Activated CD4-positive, alpha-beta T cell treated with anti-CD3 and anti-CD28 coated beads, Interleukin-2, amount 50 U/mL, for 16 hours (primary cell): ENCODE measurements at places on chromosomes 1 and 21.

- peak; percentile 78 for DNase-seq
These were observed 11.1 kb downstream of the ADPRS start for GRCh38 chr1:36099681-36100341.

DNA sequence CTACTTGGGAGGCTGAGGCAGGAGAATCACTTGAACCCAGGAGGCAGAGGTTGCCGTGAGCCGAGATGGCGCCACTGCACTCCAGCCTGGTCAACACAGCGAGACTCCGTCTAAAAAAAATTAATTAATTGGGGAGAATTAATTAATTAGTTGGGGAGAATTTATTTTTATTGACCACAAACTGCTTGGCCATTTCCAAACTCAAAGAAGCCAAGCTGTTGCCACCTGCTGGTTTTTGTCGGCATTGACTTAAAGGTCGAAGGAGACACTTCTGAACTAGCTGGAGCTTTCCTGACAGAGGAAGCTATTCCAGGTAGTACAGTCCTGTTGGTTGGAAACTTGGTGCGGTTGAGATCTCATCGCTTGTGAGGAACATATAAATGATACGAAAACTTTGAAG is 13.1 kb downstream of the MAP1LC3C start:
- peak; percentile 3 for DNase-seq

DNA sequence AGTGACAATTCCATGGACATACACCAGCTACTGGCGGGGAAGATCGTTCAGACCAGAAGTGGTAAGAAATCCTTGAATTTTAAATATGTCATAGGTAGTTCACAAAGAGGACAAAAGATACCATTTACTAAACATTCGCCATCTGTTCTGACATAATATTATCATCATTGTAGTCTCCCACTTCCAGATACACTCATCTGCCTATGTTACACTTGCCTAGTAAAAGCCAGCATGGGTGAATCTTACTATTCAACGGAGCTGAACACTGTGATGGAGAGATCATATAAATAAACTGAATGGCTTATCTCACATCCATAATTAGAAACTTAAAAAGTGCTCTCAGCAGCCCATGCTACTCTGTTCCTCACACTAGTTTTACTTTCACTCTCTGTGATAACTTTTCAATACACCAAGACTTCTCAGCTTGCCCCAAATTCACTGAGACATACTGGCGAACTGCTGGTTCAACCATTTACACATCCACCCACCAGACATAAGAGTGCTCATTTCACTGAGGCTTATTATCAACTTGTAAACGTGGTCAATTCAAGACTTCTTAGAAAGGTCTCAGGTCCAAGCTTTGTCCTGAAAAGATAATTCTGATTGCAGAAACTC is 463 bp upstream of the PRRC2C start:
- no peak for DNase-seq

DNA sequence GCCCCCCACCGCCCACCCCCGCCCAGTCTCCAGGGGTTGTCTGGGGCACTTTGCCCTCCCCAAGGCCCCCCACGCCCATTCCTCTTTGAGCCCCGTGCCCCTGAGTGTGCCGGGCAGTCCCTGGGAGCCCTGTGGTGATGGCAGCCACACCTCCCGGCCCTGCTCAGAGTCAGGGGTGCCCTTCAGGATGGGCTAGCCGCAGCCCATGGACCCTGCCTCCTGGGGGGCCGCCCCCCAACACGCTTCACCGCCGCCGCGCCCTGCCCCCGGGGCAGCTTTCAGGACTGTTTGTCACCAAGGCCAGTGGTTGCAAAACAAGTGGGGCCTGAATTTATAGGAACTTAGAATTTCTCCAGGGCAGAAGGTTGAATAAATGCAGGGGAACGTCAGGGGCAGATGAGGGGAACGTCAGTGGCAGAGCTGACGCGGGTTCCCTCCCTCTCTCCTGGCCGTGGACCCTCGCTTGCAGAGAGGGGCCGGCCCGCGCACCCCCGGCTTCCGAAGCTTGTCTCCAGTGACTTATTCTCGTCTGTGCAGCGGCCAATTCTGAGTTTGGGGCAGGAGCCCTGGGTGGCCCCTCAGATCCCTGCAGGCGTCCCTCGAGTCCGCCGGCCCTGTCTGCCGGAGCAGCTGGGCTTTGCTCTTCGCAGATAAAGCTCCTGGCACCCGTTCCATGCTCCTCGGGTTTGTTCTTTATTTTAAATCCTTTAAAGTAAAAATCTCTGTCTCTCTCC is 41.2 kb upstream of the ADARB1 start:
- DNase-seq = no peak

DNA sequence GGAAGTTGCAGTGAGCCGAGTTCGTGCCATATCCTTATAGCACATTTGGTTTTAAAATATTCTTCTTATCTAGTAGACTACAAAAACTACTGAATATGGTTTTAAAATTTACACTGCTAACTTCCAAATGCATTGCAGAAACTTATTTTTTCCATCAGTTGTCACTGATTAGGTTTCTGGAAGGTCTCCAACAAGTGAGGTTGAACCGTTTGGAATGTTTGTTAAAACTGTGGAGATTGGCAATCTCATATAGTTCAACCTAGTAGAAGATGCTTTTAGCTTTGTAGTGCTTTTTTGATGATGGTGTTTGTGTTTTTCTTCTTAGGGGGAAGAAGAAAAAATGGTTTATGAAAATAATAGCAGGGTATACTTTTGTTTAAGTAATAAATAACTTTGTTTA is 12.9 kb downstream of the CENPF start:
- DNase-seq = no peak

- DNase-seq = no peak
These were observed 5.2 kb downstream of the KIAA2013 start for GRCh38 chr1:11921022-11921421.

DNA sequence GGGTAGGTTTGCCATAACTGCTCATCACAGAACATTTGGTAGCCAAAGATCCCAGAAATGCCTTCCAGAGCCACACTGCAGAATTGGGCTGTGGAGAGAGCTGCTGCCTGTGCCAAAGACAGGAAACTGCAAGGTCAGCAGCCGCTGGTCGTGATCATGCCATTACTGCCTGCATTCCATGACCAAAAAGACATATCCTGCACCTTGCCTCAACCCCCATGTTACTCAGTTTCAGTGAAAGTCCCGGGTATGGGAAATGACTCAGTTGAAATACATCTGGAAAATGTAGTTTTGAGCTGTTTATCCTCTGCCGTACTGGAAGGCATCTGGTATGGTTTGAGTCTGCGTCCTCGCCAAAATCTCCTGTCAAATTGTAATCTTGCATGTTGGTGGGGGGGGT is 161.7 kb downstream of the FCRL5 start:
- DNase-seq = no peak

GRCh38 chr1:59151387-59151761 is 145.5 kb upstream of the FGGY start:
- no peak for DNase-seq

GRCh38 chr1:100883963-100884362 is 10.7 kb downstream of the EXTL2 start:
- DNase-seq = no peak

DNA sequence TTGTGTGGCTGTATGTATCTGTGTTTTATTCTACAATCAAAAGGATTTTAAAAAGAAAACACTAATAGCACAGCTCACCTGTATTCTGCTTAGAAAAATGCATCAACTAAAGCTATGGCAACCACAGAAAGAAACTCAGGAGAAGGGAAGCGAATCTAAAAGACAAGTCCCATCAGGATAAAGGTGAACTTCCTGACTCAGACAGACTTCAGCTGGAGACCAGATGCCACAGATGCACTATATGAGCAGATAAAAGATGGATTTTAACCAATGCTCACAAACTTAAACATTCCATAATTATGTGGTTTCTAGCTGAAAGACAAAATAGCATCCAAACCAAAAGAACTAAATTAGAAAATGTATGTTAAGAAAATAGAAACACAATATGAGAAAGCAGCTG is 231.0 kb downstream of the RERE start:
- no peak for DNase-seq

GRCh38 chr21:41699311-41699710 is 67.5 kb downstream of the RIPK4 start:
- no peak for DNase-seq

DNA sequence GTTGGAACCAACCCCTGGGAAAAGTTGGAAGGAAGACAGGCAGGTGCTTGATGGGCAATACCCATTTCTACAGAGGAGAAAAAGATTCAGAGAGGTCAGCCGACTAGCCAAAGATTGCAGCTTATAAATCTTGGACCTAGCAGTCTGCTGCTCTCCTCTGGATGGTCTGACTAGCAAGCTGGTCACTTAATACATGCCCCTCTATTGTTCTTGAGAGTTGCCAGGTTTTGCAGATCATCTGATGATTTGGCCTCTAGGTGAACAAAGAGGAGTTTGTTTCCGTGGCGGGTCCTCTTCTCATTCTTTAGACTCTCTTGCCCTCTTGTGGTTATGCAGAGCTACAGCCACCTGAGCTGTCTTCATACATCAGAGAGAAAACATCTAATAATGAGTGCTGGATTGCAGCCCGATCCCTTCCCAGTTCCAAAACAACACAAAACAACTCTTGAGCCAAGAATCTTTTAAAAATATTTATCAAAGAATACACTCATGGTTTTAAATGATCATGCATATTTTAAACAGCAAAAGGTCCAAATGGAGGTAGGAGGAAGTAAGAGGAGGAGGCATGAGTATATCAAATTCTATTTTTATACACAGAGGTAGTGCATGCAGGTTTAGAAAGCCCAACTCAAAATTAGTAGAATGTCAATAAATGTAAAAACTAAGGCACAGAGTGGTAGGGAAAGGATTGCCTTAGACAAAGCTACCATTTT is 115.7 kb downstream of the SLC30A10 start:
- peak; percentile 48 for DNase-seq

- no peak for DNase-seq
These were observed 45.1 kb upstream of the MACF1 start for GRCh38 chr1:39159224-39160036.

- DNase-seq = no peak
These were observed 474.3 kb upstream of the CAMK1G start for GRCh38 chr1:209109001-209109785.

GRCh38 chr1:21814241-21814918 is 2.3 kb downstream of the LDLRAD2 start:
- peak; percentile 23 for DNase-seq

GRCh38 chr1:50425376-50426107 is 2.3 kb upstream of the DMRTA2 start:
- DNase-seq = no peak

GRCh38 chr1:14572861-14573260 is 25.6 kb upstream of the KAZN start:
- no peak for DNase-seq

DNA sequence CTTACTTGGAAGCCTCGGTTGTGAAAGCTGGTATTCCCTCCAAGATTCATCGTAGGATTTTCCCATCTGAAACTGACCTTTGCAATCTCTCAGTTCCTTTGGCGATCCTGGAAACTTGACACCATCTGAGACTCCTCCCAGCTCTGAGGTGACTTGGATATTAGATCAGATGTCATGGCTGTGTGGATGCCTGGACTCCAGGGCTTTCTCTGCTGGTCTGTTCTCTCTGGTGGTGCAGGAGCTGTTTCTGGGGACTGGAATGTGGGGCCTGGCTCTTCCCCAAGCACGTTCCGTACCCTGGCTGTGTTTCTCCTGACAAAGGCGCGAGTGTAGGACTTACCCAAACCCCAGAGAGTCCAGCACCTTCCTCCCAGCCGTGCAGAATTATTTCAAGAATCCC is 252.2 kb downstream of the RPS6KC1 start:
- no peak for DNase-seq

DNA sequence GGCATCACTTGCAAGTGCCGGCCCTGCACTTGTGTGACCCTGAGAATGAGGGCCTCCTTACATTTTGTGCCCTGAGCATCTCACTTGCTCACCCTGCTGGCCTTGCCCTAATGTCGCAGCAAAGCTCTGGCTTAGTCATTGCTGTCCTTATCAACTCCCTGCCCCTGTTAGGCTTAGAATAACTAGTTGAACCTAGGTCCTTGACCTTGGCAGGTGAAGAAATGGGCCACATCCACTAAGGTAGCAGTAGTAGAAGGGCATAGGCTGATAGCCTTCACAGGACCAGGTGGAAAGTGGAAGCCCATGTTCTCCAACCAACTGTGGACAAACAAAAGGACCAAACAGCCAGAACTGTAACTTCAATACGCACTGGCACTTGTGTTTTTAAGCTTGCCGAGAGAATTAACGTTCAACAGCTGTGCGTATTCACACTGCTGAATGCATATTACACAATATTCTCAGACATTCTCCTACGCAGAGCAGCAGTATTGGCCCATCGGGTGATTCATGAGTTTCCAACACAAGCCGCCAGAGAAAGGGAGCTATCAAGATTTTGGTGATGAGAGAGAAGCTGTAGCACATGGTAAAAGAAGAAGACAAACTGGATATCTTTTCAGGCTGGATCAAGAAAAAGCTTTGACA is 27.7 kb upstream of the PTGFRN start:
- peak; percentile 72 for DNase-seq

DNA sequence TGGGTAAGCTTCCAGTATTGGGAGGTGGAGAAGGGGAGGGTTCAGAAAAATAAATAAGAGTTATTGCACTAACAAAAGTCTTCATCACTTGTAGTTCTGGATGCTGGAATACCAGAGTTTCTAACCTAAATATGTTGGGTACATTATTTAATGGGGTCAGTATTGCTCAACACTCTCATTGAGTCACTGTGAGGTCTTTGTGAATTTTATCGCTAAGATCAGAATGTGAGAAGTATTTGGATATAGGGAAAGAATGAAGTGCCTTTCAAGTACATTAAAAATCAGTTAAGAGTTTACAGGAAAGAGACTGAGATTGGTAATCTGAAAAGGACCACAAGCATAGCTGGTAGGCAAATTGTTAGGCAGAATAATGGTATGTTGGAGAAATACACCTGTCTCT is 8.8 kb downstream of the SNRPE start:
- DNase-seq = no peak

- peak; percentile 25 for DNase-seq
These were observed 548 bp upstream of the CDC20 start for GRCh38 chr1:43358121-43358745.

GRCh38 chr1:68955424-68955823 is 458.5 kb upstream of the DEPDC1 start:
- DNase-seq = no peak

- no peak for DNase-seq
These were observed 1.5 kb upstream of the KCNA2 start for GRCh38 chr1:110607536-110608230.

DNA sequence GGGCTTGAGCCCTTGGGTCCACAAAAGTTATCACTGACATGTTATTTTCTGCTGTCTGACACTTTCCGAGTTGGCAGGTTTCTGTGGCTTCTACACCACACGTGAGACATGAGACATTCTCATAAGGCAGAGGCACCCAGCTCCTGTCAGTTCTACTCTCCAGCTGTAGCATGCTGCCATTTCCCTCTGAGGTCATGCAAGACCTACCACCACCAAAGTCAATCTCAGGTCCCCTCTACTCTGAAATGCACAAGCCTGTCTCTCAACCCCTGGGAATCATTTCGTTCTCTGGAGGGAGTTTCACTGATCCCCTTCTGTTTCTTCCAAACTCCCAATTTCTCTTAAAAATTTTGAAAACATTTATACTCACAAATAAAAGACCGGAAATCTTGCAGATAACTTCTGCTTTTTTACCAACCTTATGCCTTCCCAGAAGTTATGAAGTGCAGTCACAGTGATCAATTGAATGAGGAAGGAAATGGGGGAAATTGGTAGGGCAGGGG is 39.5 kb upstream of the CR2 start:
- DNase-seq = peak; percentile 59

- DNase-seq = no peak
These were observed 1.5 kb downstream of the RGS18 start for GRCh38 chr1:192159781-192160180.
